ENCODE measurements at places on chromosomes 11 and 22.
A peak's percentile ranks its signal among the peaks of the same experiment; 100 is the strongest.

DNA sequence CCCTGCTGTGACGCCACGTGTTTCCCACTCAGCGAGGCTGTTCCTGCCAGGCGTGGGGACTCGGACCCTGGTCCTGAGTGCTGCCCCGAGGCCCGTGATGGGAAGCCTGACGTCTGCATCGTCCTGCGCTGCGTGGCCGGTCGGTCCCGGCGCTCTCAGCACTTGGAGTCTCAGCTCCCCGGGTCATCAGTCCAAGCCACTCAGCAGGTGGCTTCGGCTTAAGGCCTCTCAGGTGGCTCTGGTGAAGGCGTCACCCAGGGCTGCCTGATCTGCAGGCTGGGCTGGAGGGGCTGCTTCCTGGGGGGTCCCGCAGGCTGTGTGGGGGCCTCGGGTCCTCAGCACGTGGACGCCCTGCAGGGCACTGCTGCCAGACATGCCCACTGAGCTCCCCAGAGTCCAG, 35.3 kb downstream of the BRSK2 start:
- DNase-seq = no peak

GRCh38 chr11:70587075-70587389, 188.7 kb downstream of the CTTN start:
- no peak for DNase-seq

DNA sequence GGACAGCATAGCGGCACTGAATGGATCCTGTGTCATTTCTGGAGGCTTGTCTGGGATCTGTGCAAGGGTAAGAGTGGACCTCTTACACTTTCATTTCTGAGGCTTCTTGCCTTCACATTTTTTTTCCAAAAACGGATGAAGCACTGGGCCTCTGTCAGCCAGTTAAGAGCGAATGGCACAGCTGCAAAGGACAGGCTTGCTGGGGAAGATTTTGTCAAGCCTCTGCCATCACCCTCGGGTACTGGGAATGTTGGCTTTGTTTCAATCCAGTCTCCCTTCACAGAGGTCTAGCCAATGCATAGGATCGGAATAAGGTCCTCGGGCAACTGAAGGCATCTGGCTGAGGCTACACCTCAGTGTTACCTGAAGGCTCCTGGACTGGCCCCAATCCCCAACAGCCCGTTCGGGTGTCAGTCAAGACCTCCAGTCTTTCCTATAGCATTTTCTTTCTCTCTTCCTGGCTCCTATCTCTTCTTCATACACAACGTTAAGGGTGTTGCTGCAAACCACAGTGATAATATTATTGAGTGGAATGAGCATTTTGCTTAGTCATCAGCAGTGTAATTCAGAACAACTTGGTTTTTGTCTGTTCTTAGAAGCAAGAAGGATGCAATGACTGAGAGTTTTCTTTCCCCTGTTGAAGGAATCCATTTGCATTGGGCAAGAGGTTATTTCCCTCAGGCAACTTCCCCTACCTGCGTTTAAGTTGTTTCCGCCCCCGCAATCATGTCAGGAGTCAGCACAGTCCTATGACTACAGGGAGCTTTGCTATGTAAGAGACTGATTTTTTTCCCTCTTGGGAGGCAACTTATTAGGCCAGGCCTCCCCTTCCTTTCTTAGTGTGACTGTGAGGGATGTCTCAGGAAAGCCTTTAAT, 22.8 kb downstream of the NPAT start:
- no peak for DNase-seq

GRCh38 chr22:46462726-46463371, 74.6 kb downstream of the CELSR1 start:
- DNase-seq = peak; percentile 79

DNA sequence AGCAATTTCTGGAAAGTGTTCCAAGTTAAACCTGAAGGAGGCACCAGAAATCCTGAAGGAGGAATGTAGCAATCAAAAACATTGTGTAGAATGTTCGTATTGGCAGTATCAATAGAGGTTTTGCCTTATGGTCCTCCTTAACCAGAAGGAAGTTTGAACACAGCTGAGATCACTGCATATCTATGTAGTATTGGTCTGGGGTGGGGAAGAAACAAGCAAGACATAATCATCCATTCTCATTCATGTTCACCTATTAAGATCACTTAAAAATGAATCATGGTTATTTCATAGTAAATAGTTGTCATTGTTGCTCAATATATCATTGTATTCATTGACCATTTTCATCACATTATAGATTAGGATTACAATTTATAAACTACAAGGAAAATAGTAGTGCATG, 160.5 kb downstream of the DDX10 start:
- no peak for DNase-seq

DNA sequence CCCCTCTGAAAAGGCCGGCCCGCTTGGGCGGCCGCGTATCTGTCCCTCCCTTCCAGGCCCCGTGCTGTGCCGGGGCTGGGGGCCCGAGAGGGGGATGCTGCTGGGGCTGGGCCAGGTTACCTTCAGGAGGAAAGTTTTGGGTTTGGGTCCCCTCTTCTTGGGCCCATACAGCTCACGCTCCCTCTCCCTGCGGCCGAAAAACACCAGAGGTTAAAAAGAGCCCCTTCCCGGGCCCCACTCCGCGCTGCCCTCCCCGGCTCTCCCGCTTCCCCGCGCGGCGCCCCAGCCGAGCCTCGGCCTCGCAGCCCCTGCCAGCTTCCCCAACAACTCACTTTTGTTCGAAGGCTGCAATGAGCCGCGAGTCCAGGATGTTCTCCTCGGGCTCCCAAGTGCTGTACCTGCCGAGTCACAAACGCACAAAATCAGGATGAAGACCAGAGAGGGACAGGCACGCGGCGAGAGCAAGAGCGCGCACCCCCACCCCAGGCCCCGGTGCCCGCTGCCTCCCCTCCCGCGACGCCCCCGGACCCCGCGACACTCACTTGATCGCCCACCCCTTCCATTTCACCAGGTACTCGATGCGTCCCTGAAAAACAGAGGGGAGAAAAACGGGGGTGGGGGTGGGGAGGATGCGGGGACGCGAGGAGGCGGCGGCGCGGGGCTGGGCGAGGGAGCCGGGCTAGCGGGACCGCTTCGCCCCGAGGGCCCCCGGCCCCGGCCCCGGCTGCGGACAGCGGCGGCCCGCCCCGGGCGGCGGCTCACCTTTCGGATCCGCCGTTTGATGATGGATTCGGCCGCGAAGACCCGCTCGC, 450 bp downstream of the CBX6 start:
- peak; percentile 12 for DNase-seq

GRCh38 chr11:6556139-6556949, 47.1 kb downstream of the RRP8 start:
- DNase-seq = no peak

GRCh38 chr11:41851743-41852142, 392.3 kb upstream of the LRRC4C start:
- no peak for DNase-seq

DNA sequence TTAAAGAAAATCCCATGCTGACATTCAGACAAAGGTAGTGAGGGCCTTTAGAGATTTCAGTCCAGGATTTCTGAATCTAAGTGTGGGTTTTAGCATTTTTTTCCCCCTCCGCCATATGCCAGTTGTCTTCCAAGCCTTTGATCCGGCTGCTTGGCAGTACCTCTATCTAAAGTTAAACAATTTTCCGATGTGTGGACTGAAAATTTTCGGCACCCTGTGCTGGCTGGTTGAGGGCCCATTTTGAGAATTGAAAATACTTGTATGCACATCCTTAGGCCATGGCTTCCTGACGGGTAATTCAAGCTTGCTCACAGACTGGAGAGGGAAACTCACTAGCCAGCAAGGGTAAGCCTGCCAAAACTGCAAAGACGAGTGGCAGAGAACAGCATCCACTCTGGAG, 131.9 kb upstream of the NARS2 start:
- DNase-seq = no peak

- no peak for DNase-seq
Measured at GRCh38 chr11:2534134-2534956, 89.5 kb downstream of the KCNQ1 start.

DNA sequence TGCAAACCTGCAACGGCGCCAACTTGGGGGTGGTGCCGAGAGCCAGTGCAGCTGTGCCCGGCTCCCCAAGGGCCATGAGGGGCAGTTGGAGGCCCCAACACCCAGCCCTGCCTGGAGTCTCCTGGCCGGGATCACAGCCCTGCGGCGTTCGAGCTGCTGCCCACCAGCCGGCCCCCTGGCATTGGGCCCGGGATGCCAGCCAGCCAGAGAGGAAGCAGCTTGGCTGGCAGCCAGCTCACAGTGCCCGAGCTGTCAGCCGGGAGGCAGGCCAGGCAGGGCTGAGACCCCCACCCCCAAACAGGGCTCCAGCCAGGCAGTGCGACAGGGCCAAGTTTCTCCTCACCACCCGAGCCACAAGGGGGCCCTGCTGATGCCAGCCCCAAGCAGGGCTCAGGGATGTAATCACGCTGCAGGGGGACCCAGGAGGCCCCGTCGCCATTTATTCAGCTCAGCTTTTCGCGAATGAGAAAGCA, 26.0 kb upstream of the TCF20 start:
- DNase-seq = peak; percentile 3

GRCh38 chr11:125950178-125950490, 4.3 kb downstream of the VSIG10L2 start:
- no peak for DNase-seq

- DNase-seq = no peak
Measured at GRCh38 chr11:95143106-95143681, 53.5 kb downstream of the ENDOD1 start.

- no peak for DNase-seq
Measured at GRCh38 chr22:30876915-30877553, 91.5 kb downstream of the MORC2 start.

GRCh38 chr11:84430661-84431060, 1144.5 kb upstream of the CCDC90B start:
- DNase-seq = no peak

All from ACHN (cell line).